Colonic mucosa (tissue), 4 donors: ENCODE measurements at places on chromosomes 1 and 21. TPM values are rescaled to one million over a fixed set of nuclear protein-coding genes. Genes with fewer than 3 reads are reported as not detected.
A peak's percentile ranks its signal among the peaks of the same experiment; 100 is the strongest.

LRRC41 gene
- total RNA-seq = 49.3 TPM

DNA sequence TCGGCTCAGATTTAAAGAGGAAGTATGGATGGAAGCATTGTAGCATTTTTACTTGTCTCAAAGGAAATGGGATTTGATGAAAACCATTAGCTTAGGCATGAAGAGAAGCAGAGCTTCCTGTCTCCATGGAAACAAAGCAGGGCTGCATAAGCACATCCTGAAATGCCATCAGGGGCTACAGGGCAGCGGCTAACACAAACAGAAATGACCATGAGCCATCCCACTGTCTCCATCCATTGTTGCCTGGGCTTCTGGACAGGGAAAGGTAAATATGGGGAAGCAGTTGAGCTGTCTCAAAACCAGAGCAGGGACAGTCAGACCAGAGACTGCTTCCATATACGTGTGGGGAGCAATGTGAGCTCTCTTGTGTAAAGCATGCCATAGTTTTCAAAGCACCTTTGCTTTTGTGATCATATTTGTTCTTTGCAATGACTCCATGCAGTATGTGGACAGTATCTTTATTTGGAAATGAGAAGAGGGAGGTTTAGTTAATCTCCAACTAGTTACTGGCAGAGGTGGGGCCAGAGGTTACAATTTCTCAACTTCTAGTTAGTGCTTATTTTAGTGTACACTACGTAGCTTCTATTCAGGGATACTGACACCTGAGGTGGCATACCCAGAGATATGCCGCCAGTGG lies 176.1 kb downstream of the CACNA1E start:
- DNase-seq = no peak

DNA sequence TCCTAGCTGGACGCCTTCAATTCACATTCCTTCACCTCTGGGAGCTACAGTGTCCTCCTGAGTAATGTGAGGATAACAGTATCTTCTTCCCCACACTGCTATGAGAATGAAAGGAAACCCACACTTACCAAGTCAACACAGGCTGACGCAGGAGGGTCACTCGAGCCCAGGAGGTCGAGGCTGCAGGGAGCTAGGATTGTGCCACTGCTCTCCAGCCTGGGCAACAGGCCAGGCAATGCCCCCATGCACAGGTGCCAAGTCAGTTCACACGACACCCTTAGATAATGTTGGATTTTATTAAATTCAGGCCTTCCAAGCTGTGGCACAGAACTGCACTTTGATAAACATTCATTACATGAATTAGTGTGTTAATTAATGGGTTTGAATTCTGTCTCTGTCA lies 31.9 kb downstream of the MATN1 start:
- DNase-seq = no peak

GRCh38 chr1:56774067-56774609 lies 45.1 kb downstream of the FYB2 start:
- DNase-seq = no peak

DNA sequence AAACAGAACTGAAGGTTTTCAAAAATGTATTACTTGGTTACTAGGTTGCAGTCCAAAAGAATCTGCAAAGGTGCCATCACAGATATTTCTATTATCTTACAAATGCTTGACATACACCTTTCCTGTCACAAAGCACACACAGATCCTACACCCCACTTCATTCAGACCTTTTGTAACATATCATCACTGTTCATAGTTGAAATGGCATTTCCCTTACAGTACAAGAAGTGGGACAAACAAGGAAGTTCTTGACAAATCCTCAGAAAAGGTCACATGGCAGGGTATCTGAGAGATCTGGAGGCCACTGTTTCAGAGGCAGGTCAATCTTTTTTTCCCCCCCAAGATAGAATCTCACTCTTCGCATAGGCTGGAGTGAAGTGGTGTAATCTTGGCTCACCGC lies 21.3 kb downstream of the TOR1AIP2 start:
- DNase-seq = no peak

DNA sequence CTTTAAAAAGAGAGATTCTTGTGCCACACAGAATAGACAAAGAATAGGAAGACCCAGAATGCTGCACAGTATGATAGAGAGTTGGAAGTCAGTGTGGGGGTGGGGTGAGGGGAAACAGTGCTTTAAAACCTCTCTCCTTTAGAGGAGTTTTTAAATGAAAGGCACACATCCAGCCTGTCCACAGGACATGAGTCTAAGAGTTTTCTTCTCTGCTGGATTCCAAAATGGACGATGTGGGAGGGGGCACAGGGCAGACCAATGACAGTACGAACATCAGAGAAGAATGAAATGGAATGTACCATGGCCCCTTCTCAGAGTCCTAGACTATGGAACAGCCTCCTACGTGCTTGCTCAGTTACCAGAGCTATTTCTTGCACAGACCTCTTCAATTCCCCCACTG lies 458.2 kb upstream of the DAB1 start:
- DNase-seq = no peak

- no peak for DNase-seq
These were observed 1.1 kb downstream of the CCDC17 start for GRCh38 chr1:45622524-45623394.

DNA sequence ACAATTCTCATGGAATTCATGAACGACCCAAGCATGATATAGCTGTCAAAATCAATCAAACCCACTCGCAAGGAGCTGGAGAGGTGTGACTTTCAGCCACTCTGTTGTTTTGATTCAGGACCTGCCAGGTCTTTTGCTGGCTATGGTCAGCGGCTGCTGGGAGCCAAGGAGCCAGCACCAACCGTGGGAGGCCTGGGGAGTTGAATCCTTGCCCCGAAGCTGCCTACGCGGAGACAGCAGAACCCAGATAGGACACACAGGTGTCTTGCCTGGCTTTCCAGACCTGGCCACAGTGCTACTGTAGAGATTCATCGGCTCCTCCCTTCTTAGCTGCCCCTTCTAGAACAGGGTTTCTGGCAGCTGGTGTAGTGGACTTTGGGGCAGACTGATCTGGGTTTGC lies 42.7 kb downstream of the ZSCAN20 start:
- DNase-seq = no peak

DNA sequence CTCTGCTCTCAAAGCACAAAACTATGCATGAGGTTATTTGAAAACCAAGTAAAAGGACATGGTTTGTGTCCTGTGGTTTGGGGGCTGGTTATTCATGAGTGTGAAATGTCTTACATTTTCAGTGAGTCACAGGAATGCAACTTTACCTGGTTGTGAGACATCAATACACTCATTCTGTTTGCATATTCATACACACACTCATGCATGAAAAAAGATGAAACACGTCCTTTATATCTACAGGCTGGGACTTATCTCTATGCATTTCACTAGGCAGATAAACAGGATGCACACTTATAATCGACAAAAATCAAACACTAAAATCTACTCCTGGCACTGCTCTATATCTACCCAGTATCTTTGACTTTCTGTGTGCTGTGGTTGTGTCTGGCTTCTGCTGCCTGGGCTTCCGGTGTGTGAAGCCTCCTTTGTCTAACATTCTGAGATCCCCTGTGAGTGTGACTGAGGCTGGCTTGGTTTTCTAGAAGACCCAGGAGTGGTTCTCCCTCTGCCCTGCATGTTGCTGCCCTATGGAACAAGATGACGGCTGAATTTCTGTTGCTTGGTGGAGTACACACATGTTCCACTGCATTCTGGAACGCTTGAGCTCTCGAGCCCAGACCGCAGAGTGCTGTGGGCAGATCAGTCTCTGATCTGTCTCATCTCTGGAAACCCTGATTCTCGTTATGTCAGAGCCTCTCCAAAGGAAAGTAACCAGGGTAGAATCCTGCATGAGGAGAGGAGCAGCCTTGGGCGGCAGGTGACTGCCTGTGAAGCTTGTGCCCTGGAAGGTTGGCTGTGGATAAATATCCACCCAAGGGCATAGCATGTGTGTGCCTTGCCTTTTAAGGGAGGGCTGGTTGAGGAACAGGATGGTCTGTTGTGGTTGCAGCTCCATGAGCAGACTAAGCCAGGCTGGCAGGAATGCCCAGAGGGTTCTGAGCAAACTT lies 19.7 kb upstream of the FASLG start:
- DNase-seq = peak; percentile 21

DNA sequence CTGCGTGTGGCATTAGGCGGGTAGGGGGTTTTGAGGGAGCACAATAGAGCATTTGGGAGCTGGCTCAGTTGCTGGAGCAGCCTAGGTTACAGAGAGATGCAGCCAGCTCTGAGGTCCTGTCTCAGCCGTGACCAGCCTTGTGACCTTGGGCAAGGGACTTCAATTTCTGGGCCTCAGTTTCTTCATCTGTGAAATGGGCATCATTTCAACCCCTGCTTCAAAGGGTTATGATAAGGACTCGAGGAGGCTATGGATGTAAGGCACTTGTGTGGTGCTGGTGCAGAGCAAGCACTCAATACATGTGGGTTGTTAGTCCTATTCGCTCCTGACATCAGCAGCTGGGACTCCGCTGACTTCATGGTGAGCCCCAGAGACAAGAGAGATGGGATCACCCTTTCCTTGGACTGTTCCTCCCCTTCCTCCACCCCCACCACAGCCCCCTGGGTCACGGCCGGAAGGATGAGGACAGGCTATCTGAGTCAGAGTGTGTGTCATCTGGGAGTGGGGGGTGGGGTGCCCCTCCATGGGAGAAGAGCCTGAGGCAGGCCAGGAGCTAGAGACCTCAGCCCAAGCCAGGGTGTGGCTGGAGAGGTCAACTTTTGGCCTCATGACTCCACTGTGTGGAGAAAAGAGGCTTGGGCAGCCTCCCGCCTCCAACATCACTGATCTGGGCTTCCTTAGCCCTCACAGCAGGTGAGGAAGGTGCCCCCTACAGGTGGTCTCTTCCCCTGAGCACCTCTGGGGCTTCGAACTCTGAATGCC lies 71.4 kb upstream of the ZBTB40 start:
- no peak for DNase-seq

- peak; percentile 63 for DNase-seq
These were observed 35.8 kb downstream of the EVI5 start for GRCh38 chr1:92749024-92749634.

DNA sequence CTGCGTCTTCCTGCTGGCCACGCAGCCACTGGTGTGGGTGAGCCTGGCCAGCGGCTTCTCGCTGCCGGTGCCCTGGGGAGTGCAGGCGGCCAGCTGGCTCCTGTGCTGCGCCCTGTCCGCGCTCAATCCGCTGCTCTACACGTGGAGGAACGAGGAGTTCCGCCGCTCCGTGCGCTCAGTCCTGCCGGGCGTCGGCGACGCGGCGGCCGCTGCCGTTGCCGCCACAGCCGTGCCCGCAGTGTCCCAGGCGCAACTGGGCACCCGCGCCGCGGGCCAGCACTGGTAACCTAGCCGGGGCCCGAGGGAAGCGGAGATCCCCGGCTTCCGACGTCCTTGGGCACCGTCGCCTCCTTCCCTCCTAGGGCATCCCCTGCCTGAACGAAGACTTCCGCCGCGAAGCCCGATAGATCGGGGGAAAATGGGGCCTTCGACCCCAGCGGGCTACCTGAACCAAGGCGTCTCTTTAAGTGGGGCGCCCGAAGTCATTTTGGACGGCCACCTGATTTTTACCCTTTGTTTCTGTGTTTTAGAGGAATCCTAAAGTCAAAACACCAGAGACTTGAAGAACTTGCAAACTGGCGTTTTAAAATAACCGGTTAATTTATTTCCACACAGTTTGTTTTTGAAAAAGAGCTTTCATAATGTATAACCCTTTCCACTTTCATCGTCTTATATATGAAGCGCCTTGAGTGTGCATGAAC lies 2.0 kb downstream of the GPR88 start:
- no peak for DNase-seq

DNA sequence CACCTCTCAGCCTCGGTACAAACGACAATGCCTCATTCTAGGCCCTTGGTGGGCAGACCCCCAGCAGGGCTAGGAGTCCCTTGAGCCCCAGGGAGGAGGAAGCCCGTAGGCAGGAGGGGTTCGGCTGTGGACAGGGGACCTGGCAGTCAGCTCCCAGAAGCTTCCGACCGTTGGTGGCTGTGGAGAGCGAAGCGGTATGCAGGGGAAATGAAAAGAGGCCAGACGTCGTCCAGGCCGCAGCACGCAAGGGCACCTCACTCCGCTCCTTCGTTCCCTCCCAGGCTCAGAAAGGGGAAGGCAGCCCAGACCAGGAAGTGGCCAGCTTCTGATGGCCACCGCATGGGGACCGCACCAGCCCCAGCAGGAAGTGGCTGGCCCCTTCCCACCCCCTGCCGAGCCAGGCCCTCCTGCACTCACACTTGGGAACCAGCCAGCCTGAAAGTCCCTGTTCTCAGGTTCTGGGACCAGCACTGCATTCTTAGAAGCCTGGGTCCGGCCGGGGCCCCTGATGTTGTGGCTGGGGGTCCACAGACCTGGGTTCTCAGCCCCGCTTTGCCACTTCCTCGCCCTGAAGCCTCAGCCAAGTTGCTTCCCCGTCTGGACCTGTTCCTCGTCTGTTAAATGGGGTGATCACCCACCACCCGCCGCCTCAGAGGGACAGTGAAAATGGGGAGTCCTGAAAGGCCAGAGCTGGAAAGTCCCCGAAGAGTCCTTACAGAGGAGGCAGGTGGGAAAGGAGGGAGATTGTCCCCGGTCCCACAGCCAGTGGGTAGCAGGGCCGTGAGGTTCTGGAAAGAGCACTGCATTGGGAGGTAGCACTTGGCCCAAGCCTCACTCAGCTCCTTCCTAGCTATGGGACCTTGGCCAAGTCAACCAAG lies 104.0 kb upstream of the RUNX3 start:
- peak; percentile 40 for DNase-seq

DNA sequence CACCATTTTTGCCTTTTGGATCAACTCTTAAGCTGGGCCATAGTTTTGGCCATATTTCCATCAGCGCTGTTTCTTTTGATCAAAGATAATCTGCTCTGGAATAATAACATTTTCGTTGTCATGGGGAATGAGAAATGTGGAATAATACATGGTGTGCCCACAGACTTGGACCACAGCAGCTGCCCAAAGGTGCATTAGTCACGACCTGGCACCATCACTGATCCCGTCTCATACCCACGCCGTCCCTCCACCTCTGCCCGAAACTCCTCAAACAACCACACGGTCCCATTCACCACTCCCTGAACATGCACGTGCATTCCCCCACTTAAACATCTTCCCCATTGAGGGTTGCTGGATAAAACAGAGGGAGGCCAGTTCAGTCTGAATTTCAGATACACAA lies 76.9 kb downstream of the SLC66A1 start:
- no peak for DNase-seq

- no peak for DNase-seq
These were observed 22.3 kb downstream of the MYBPH start for GRCh38 chr1:203153051-203153988.

DNA sequence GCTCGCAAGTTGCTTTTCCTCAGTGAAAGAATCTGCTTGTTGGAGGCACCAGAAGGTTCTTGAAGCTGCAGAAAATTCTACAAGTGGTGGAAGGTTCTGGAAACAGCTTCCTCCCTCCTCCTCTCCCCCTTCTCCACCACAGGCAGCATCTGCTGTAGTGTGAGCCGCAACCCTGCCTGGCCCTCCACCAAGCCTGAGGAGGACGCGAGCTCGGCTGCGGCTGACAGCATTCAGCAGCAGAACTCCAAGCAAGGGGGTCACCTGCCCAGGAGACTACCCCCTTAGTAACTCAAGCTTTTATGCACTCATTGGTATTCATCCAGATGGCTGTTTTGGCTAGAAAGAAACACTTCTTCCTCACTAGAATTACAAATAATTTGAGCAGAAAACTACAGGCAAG lies 48.8 kb upstream of the CLDN14 start:
- no peak for DNase-seq

GRCh38 chr1:85091671-85092280 lies 43.5 kb upstream of the MCOLN3 start:
- no peak for DNase-seq

- DNase-seq = no peak
These were observed 447 bp upstream of the PAQR6 start for GRCh38 chr1:156248323-156248683.
